ENCODE measurements at places on chromosomes 12 and 14. TPM values are rescaled to one million over a fixed set of nuclear protein-coding genes. Genes with fewer than 3 reads are reported as not detected.

Gene PTPN21
- total RNA-seq = 5.4 TPM

Gene KRT71
- not detected for total RNA-seq

Gene RNF212B
- not detected for total RNA-seq

Gene ETFBKMT
- total RNA-seq = 2.5 TPM

Gene CCDC177
- total RNA-seq = under 0.01 TPM

Gene TAS2R46
- total RNA-seq = 2.8 TPM
